Kidney tubule cell (primary cell): ENCODE measurements at places on chromosomes 2 and 18.

GRCh38 chr18:26091047-26091630 is 726 bp upstream of the SS18 start:
- DNase-seq = peak; percentile 83

DNA sequence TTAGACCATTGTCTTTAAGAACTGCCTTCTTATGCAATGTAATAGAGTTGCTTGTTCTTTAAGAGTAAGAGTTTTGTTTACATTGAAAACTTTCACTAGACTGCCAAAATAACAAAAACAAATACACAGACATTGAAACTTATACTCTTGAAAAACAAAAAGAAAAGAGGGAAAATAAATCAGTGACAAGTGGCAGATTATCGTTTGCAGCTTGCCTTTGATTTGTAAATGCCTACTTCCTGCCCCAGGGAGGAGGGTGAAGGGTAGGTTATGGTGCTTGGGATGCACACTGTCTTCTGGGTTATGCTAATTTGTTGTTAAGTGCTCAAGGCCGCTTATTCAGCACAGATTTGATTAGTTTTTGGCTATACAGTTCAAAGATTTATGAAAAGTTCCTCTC is 198.7 kb downstream of the TGIF1 start:
- no peak for DNase-seq

DNA sequence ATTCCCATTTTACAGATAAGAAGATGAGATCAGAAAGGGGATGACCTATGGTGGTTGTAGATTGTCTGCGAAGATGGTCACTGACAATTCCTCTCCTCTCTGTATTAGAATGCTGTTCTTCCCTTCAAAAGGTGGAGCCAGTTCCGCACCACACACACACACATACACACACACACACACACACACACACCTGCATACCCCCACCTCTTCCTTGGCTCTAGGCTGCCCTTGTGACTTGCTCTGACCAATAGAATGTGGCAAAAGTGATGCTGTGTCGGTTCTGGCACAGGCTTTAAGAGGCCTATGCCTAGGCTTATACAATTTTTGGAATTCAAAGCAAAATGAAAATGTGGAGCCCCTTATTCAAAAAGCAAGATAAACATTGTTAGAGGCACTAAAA is 88.0 kb downstream of the ZFP36L2 start:
- DNase-seq = no peak

- DNase-seq = peak; percentile 8
Measured at GRCh38 chr2:237269138-237269875, 144.7 kb downstream of the COL6A3 start.

- DNase-seq = no peak
Measured at GRCh38 chr2:56576001-56576400, 392.2 kb downstream of the CCDC85A start.

DNA sequence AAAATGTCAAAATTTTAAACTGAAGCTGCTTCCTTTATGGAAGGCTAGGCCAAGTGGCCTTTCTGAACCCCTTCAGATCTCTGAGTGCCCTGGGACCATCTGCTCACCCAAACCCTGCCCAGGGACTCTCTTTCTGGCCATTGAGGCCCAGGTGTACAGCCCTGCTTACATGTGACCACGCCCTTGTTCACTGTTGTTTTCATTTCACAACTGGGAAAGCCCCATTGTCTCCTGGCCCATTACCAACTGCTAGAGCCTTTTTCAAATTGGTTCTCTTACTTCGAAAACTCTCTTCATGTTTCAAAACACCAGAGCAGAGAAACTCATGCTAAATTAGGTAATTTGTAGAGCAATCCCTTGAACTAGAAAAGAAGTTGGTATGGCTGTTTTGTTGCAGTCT is 219.5 kb upstream of the TANK start:
- DNase-seq = no peak

DNA sequence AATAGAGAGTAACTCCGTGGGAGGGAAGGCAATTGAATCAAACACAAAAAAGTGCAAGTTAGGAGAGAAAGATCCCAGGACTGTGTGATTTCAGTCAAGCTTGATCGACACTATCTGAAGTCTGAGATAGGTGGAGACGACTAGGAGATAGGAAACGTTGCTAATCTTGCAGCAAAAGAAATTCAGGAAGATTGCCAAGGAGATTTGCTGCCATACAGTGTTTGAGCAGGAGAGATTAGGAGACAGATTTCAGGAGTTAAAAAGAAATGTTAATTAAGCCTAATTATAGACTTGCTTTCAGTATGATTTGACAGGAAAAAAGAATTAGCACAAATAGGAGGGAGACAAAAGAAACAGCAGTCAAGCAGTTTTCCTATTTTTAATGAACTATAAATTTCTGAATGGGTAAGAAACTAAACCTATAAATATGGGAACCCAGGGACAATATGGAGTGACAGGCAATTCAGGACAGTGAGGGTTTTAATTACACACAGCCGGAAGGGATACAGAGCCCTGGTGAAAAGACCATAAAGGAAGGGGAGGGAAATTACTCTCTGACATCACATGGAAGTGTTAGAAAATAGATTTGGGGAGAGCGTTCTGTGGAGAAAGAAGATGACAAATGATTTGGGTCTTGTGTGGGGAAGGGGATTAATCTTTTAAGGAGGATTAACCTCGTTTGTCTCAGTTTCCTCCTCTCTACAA is 72.6 kb downstream of the SUCLG1 start:
- DNase-seq = no peak

DNA sequence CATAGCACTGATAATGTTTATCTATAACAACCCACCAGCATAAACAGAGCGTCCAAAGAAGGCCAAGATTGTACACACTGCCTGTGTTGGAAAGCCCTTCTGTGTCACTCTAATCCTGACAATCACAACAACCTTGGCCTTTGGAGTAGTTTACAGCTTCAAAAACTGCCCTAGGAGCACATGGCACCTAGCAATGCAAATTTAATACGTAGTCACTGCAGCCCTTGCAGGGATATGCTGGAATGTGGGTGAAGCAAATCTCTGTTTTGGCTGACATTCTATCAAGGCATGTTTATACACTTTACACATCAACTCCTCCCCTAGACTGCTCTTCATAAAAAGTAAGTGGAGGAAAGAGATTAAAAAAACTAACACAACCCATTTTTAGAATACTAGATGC is 66.8 kb downstream of the GRB14 start:
- DNase-seq = no peak

- no peak for DNase-seq
Measured at GRCh38 chr2:127623388-127624319, 22.3 kb upstream of the GPR17 start.

DNA sequence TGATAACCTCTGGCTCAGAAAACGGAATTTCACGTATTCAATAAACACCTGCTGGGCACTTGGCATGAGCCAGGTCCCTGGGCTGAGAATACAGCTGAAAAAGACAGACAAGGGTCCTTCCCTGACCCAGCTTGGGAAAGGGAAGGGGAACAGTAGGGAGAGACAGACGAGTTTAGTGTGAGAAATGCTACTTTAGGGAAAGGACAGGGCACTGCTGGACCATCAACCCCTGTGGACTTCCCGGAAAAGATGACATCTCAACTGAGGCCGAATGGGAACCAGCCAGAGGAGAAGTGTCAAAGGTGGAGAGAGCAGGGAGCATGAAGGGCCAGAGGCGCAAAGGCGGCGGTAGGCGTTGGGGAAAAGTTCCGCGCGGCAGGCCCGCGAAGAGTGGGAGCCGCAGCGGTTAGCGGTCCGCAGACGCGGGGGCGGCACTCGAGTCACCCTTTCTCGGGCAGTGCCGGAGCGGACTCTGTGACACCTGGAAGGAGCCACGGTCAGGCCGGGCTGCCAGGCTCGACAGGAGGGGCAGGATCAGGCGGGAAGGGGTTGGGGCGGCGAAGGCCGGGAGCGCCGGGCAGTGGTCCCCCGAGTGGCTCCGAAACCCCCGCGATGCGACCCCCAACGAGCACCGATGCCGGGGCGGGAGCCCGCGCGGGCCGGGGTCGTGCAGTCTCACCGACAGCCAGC is 519 bp downstream of the TEX261 start:
- DNase-seq = peak; percentile 10

- DNase-seq = no peak
Measured at GRCh38 chr18:66873899-66874298, 270.0 kb upstream of the CDH19 start.
